ENCODE measurements at places on chromosomes 2 and 18.

DNA sequence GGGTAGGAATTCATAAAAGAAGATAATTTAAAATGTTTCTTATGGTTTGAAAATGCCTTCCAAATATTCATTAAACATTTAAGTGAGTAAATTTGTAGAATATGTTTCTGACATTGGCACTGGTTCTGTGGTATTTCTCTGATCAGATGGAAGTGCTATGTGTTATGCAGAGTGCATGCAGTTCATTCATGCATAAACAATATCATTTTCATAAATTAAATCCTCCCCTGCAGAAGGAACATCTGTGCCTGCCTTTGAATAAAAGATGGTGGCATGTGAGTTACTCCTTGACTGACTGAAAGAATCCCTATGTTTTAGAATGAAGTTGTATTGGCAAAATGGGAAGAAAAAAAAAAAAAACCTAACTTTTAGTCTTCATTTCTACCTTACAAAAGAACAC lies 5.9 kb downstream of the NEUROD1 start:
- H3K36me3 ChIP-seq, result no peaks in the 10 kb centered on the region
- H3K4me3 ChIP-seq, result no peak overlapping the region
- peaks cover 21% of the 10 kb centered on the region for H3K27me3 ChIP-seq

GRCh38 chr2:35063836-35064235 lies 1291.7 kb upstream of the CRIM1 start:
- DNase-seq, result no peak
- no peaks in the 10 kb centered on the region for H3K27me3 ChIP-seq
- no peak overlapping the region for H3K27ac ChIP-seq
- H3K4me3 ChIP-seq, result no peak overlapping the region
- no peaks in the 10 kb centered on the region for H3K4me1 ChIP-seq

DNA sequence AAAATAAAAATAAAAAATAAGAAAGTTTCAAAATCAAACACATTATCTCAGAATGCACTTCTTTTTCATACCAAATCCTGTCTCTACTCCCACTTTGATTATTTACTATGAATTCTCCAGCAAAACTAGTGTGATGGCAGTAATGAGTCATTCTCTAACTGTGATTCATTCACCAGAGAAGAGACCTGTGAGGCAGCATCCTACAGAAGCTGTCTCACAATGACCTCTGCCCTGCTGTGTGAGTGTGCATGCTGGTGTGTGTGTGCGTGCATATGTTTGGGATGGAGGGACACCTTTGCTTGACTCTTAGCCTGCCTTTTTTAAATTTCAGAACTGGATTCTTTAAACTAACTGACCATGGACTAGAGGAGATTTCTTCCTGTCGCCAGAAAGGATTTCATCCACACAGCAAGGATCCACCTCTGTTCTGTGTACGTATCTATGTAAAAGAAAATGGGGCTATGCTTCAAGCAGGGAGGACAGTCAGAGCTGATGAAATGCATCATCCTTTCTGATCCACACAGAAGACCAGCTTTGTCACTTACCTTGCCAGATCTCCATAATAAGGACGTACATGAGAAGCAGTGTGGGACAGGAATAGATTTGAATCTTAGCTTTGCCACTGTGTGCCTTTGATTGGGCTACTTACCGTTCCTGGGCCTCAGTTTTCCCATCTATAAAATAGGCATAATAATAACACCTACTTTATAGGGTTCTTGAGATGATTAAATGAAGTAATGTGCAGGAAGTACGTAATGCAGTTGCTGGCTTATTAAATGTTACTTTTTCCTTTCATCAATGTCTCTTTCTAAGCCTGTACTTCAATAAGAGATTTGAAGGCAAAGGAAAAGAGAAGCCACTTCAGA lies 31.2 kb downstream of the STAMBP start:
- H3K27me3 ChIP-seq, result no peaks in the 10 kb centered on the region
- peaks cover 44% of the 10 kb centered on the region for H3K36me3 ChIP-seq
- no peak overlapping the region for H3K27ac ChIP-seq

DNA sequence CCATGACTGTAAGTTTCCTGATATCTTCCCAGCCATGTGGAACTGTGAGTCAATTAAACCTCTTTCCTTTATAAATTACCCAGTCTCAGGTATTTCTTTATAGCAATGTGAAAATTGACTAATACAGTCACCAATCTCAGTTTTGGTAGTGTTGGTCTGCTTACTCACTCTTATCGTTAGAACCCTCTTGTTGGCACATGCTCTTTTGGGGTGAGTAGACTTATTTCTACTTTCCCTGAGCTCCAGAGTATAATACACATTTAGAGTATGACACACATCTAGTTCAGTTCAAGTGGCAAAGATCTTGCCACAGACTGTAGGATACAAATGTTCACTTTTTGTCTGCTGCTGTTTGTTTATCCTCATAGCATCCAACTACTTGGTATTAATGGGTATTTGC lies 347.5 kb upstream of the CELF4 start:
- H3K27me3 ChIP-seq, result no peaks in the 10 kb centered on the region
- H3K4me1 ChIP-seq, result no peaks in the 10 kb centered on the region
- DNase-seq, result no peak
- H3K4me3 ChIP-seq, result no peak overlapping the region
- H3K36me3 ChIP-seq, result no peaks in the 10 kb centered on the region
- no peak overlapping the region for H3K27ac ChIP-seq

GRCh38 chr18:23069481-23069880 lies 65.8 kb upstream of the CABLES1 start:
- no peak for DNase-seq
- H3K27me3 ChIP-seq, result no peaks in the 10 kb centered on the region
- peaks cover 46% of the 10 kb centered on the region for H3K4me1 ChIP-seq
- no peak overlapping the region for H3K4me3 ChIP-seq
- H3K27ac ChIP-seq, result no peak overlapping the region
